ENCODE measurements at places on chromosomes 4 and X.
A peak's percentile ranks its signal among the peaks of the same experiment; 100 is the strongest.

DNA sequence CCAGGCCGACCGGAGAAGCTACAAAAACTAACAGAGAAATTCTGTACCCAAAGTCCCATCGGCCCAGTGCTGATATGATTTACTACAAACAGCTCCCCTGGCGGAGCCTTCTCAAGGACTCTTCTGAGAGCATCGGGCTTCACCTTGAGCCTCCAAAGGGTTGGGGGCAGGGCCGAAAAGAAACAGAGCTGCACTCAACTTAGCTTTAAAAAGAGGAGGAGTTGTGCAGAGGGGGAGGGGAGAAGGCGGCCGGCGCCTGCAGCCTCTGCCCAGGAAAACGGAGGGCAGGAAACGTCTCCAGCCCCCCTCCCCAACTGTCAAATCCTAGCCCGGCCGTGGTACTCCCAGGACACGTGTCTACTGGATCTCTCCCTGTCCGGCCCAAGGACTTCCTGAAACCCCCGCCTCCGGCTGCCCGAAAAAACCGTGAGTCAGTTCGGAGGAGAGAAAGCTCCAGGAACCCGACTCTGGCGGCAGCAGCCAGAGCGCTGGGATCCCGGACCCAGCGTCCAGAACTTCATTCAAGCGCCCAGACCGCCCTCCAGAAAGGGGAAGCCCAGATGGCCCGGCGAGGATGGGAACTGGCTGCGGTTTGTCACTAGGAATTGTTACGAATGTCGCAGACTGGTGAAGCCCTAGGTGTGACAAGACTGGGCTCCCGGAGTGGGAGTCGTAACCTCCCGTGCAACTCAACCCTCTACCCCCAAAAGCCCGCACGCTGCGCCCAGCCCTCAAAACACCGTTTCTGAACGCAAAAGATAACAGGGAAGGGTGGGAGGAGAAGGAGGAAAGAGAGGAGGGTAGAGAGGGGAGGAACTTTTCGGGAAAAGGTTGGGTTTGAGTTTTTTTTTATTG is 973 bp downstream of the ADAMTS3 start:
- no peak for DNase-seq

GRCh38 chrX:45697591-45697990 is 496.9 kb upstream of the DIPK2B start:
- DNase-seq: no peak

- no peak for DNase-seq
Measured at GRCh38 chrX:136862546-136862945, 18.0 kb downstream of the RBMX start.

- no peak for DNase-seq
Measured at GRCh38 chr4:172843192-172843591, 325.4 kb upstream of the GALNT7 start.

GRCh38 chrX:133401536-133401935 is 13.8 kb downstream of the GPC4 start:
- no peak for DNase-seq

DNA sequence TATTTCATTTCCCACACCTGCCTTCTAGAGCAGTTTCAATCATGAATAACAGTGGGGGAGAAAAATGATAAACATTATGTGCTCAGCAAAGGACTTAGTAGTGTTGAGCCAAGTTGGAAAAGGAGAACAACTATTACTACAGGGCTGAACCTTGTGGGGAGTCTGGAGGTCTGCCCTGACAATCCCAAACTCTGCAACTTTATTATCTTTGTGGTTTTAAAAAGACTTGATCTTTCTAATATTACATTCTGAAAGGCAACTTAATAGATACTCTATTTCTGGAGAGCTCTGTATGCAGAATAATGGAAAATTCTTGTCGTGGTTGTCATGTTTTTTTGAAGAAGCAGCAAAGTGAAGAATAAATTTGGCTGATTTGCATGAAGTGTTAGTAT is 116.1 kb downstream of the SPCS3 start:
- DNase-seq: no peak

DNA sequence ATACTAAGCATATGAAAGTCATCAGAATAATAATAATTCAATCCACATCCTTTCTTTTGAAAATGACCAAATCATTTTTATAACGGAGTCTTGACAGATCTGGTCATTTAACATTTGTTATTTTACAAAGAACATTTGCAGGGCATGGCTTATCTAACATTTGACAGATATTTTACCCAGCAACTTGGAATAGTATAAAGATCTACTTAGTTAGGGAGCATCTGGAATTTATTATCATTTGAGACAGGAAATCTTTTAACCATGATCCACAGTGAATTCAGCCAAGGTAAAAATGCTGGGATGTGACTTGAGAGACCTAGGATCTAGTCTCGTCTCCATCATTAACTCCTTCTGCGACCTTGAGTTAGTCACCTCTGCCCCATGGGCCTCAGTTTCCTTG is 22.4 kb downstream of the STARD8 start:
- no peak for DNase-seq

DNA sequence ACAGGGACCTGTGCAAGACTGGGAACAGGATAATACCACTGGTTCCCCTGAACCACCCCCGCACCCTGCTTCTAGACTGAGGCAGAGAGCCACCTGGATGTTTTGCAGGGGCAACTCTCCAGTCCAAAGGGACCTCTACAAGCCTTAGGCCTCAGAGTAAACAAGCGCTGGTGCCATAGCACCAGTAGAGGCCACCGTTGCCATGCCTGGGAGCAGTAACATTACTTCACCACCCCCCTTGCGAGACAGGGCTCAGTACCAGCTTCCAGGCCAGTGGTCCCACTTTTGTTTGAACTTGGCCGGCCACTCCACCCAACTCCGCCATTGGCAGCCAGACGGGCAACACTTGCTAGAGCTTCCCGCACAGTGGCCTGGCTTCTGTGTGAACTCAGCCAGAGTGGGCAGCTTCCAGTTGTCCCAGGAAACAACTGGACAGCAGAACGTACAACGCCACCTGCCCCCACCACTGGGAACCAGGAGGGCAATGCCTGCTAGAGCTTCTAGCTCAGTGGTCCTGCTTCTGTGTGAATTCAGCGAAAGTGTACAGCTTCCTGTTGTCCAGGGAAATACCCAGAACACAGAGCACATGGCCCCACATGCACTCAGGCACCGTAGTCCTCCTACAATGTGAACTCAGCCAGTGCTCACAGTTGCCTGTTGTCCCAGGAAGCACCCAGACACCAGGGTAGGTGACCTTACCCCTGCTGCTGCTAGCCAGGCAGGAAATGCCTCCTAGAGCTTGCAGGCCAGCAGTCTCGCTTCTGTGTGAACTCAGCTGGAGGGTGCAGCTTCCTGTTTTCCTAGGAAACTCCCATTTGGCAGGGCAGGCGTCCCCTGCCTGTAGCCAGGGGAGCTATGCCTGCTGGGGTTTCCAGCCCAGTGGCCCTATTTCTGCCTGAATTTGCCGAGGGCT is 39.9 kb upstream of the PCDH19 start:
- DNase-seq: no peak

DNA sequence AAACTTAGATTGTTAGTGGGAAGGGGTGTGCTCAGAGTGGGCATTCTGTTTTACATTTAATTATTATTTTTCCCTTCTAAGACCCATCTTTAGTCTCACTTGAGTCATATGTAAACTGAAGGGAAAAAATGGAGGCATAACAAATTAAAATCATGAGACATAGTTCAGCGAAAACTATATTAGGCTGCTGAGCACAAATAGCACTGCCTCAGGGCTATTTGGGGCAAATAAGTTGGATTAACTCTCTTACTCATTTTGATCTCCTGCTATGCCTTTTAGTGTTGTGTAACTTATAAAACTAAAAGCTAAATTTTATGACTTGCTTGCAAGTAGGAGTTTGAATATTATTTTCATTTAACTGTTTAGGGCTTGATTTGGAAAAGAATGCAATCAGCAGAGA is 1329.2 kb upstream of the PCDH7 start:
- no peak for DNase-seq

DNA sequence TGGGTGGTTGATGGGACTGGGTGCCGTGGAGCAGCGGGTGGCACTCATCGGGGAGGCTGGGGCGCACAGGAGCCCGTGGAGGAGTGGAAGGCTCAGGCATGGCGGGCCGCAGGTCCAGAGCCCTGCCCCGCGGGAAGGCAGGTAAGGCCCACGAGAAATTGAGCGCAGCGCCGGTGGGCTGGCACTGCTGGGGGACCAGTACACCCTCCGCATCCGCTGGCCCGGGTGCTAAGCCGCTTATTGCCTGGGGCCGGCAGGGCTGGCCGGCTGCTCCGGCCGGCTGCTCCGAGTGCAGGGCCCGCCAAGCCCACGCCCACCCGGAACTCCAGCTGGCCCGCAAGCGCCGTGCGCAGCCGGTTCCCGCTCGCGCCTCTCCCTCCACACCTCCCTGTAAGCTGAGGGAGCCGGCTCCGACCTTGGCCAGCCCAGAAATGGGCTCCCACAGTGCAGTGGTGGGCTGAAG is 85.1 kb upstream of the FAT4 start:
- DNase-seq: no peak

DNA sequence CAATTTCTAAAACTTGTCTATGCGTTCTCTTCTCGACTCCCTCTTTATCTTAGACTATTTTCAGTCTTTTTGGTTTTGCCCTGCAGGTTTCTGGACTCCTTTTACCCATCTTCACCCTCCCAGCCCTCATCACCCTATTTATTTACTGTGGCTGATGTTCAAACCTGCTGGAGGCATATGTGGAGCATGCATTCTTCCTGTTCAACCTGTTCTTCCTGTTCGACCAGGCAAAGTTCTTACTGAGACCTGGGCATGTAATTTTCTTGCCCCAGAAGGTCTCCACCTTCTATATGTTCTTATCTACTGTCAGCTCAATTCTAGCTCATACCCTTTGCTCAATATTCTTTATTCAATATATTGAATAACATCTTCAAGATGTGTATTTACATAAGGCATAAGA is 69.4 kb upstream of the AGA start:
- DNase-seq: no peak

GRCh38 chrX:139825618-139826017 is 107.2 kb downstream of the ATP11C start:
- DNase-seq: no peak

DNA sequence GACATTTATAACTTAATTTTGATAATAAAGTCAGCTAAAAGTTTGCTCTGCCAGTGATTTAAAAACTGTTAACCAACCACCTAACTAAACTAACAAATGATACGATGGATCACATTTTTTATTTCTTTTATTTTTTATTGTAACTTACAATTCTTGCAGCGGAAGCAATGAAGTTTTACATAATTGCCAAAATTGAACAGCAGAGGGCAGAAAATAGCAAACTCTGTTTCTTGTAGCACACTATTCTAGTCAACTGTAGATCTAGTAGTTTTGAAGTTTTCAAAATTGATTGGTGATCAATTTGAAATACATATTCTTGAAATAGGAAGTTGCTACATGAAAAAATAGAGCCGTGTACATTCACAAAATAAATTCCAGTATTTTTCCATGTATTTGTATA is 2.8 kb upstream of the GRIA2 start:
- no peak for DNase-seq

GRCh38 chr4:76058888-76059426 is 15.6 kb upstream of the ART3 start:
- no peak for DNase-seq

- no peak for DNase-seq
Measured at GRCh38 chr4:57726154-57726553, 616.0 kb upstream of the IGFBP7 start.

DNA sequence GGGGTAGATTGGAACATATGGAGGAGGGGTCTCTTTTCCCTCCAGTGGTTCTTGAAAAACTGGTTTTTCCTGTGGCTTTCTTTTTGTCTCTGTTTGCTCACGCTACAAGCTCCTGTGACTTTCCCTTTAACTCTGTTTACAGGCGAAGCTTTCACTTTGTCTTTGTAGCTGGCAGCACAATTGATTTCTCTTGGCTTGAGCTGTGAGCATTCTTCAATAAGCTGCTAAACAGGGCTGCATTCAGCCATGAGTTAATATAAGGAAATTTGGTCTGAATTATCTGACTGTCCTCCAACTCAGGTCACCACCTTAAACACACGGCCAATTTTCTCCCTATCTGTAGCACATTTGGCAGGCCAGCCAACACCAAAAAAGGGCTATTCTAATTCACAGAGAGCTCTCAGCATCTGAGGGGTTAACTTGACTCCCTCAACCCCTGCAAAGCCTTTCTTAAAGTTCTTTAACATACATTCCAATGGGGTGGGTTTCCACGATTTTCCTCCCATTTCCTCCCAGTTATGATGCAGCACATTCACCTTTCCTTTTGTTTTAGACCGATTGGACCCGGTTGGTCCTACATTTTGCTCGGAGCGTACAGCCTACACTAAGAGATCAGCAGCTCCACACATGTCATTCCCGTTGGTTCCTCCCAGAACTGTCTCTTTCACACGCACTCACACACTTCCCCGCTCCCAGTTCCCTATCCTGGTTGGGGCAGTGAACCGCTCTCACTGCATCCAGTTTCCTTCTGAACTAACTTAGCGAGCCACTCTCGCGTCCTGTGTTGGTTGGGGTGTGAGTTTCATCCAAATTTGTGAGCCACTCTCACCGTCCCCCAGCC is 45.4 kb downstream of the UGT2A3 start:
- DNase-seq: no peak

- DNase-seq: peak; percentile 19
Measured at GRCh38 chr4:42627885-42628646, 28.8 kb downstream of the ATP8A1 start.
